ENCODE measurements at places on chromosomes 7 and 10.

GRCh38 chr7:21944616-21945453 lies 864 bp downstream of the CDCA7L start:
- DNase-seq: peak; percentile 5

- DNase-seq: no peak
These were observed 983 bp downstream of the FZD8 start for GRCh38 chr10:35640951-35641675.

DNA sequence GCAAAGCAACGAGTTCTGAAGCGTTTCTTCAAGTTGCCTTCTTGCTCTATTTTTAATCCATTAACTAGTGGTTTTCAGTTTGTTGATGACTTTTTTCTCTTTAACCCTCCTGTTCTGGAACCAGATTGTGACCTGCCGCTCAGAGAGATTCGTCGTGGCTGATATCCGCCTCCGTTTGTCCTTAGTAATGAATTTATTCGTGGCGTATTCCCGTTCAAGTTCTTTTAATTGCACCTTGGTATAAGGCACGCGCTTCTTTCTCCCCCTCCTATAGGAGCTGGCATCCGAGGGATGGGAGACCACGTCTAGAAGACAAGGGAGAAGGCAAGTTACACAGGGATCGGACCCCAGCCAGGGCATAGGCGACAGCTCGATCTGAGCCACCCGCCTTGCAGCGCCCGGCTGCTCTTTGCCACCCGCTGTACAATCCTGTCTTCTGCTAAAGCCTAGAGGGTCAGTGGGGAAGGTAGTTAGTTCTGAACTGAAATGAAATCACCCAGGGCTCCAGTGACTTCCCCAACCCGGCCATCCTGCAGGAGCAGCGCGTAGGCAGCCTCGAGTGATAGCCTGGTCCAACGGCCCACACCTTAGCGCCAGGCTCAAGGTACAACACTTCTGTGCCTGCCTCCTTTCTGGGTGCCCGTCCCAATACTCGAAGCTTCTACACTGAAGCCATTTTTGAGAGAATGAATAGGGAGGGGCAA lies 1.6 kb downstream of the HOXA13 start:
- no peak for DNase-seq

GRCh38 chr10:61071580-61071979 lies 127.6 kb upstream of the RHOBTB1 start:
- no peak for DNase-seq

GRCh38 chr7:27802999-27803398 lies 63.0 kb downstream of the TAX1BP1 start:
- DNase-seq: no peak

- DNase-seq: no peak
These were observed 22.8 kb upstream of the PDZD8 start for GRCh38 chr10:117398029-117398428.

GRCh38 chr10:128528167-128528566 lies 401.9 kb upstream of the MKI67 start:
- DNase-seq: no peak

- DNase-seq: peak; percentile 50
These were observed 139.2 kb downstream of the ETV1 start for GRCh38 chr7:13850185-13850752.

- no peak for DNase-seq
These were observed 54.9 kb downstream of the FAM241B start for GRCh38 chr10:69684981-69685353.

- DNase-seq: no peak
These were observed 861.5 kb upstream of the ZWINT start for GRCh38 chr10:57222603-57223002.

- no peak for DNase-seq
These were observed 515.3 kb downstream of the AUTS2 start for GRCh38 chr7:70113536-70113935.

- no peak for DNase-seq
These were observed 22.3 kb upstream of the ARHGAP22 start for GRCh38 chr10:48626986-48627731.

GRCh38 chr7:8115547-8116402 lies 146.2 kb downstream of the ICA1 start:
- no peak for DNase-seq

GRCh38 chr10:15344876-15345285 lies 26.2 kb downstream of the FAM171A1 start:
- no peak for DNase-seq

GRCh38 chr10:44340557-44340956 lies 44.3 kb downstream of the CXCL12 start:
- no peak for DNase-seq

- no peak for DNase-seq
These were observed 162.2 kb upstream of the WDR11 start for GRCh38 chr10:120688928-120689327.

GRCh38 chr7:116021237-116021636 lies 9.3 kb downstream of the TFEC start:
- no peak for DNase-seq

DNA sequence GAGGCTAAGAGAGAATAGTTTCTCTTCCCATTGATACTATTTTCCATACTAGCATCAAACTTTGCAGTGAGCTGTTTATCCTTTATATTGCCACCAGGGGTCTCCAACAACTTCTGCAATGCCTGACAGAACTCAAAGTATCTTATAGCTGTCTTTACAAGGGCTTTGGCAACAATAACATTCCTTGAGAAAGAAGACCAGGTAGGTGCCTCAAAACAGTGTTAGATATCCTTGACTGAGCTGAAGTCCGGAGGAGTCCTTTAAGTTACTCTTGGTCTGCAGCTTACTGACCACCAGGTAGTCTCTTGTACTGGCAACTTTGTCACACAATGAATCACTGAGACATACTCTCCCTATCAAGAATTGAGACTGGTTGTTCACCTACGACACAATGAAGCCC lies 30.0 kb upstream of the TES start:
- no peak for DNase-seq

- DNase-seq: no peak
These were observed 237.4 kb upstream of the SEMA3D start for GRCh38 chr7:85424298-85424697.

DNA sequence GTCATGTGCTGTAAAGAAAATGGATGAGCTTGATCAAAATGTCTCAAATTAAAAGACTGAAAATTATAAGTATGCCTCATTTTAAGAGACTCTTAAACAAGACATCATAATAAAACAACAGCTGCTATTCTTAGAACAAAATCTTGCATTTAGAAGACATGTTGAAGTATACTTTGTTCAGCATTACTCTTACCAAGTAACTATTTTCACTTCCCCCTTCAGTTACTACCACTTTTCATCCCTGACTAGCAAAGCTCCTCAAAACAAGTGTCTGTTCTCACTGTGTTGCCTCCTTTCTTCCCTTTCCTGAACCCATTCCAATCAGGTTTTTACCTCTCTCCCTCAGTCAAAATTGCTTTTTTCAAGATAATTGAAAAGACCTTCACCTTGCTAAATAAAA lies 31.6 kb downstream of the ELAPOR2 start:
- no peak for DNase-seq

GRCh38 chr7:106639476-106640334 lies 21.3 kb downstream of the CCDC71L start:
- DNase-seq: no peak

GRCh38 chr7:150909200-150909995 lies 57.1 kb downstream of the AOC1 start:
- DNase-seq: peak; percentile 18

GRCh38 chr7:51031216-51031615 lies 248.5 kb upstream of the GRB10 start:
- DNase-seq: no peak

DNA sequence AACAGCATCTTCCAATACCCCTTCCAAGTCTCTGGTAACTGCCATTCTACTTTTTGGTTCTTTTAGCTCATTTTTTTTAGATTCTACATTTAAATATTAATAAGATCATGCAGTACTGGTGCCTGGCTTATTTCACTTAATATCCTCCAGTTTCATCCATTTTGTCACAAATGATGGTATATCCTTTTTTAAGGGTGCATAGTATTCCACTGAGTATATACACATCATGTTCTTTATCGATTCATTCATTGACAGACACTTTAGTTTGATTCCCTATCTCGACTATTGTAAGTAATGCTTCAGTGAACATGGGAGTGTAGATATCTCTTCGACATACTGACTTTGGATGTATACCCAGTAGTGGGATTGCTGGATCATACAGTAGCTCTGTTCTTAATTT lies 89.7 kb downstream of the CCDC3 start:
- DNase-seq: no peak

DNA sequence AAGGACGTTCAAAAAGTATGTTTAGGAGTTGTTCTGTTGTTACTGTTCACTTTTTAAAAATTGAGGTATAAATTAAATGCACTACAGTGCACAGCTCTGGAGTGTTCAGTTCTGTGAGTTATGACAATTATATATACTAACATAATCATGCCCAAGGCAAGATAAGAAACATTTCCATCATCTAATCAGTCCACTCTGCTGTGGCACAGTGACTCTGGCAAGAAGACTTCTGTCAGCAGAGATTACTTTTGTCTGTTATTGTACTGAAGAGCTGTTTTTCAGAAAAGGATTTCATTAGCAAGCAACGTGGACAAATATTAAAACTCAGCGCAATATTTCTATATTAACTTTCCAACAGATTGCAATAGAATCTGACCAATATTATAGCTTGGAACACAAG lies 32.0 kb downstream of the ICA1 start:
- no peak for DNase-seq

- DNase-seq: no peak
These were observed 493.1 kb downstream of the REEP3 start for GRCh38 chr10:64014281-64014680.

DNA sequence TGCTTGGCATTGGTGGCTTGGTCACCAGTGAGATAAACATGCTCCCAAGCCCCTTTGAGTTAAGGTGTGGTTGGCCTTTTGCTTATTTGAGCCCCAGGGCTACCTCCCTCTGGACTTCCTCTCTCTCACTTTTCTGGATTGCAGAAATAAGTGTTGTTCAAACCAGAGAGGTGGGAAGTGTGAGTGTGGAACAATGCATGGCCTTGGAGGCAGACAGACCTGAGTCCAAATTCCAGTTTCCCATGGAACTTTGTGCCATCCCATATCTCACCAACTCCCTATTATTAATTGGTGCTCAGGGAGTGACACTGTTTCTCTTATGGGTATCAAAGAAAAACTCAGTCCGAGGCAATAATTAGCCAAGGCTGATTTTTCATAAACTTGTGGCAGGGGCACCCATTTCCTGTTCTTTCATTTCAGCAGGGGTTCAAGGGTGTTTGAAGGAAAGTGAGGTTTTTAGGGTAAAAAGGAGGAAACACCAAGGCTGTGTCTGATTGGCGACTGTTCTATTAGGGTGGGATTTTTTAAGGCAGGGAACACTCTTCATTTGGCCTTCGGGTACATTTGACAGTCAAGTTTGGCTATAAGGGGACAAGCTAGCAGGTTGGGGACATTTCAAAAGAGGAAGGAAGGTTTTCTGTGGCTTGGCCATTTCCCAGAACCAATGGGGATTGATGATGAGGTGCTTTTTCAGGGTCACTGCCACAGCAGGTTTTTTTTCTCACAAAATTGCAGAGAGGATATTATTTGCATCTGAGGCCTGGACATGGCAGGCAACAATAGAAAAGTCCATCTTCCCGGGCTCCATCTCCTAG lies 148.8 kb upstream of the NPY start:
- no peak for DNase-seq

- DNase-seq: no peak
These were observed 39.8 kb downstream of the ZEB1 start for GRCh38 chr10:31358688-31359330.

GRCh38 chr7:89563597-89563996 lies 590.7 kb upstream of the STEAP1 start:
- DNase-seq: no peak

- peak; percentile 61 for DNase-seq
These were observed at the start of gene MYO1G for GRCh38 chr7:44978511-44979366. Gene MYO1G (minus strand): TSS chr7:44979015. CDS start chr7:44978961, 54 bp downstream.

GRCh38 chr10:70558871-70559810 lies 43.4 kb downstream of the PRF1 start:
- DNase-seq: peak; percentile 64

DNA sequence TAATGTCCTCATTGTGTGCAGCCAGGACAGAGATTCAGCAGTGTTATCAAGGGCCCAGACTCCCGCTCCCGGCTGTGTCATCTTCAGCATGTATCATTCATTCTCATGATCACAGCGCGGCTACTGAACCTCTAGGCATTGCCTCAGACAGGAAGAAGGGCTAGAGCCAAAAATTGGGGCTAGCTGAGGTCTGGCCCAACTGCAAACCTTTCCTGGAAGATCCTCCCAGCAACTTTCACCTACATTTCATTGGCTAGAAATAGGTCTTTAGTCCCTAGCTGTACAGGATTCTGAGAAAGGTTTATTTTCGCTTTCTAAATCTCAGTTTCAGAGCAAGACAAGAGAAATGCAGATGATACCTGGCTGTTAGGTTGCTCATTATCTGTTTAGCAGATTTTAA lies 81.9 kb downstream of the CREM start:
- DNase-seq: no peak

- DNase-seq: no peak
These were observed 37.4 kb upstream of the YAE1 start for GRCh38 chr7:39528849-39529248.

DNA sequence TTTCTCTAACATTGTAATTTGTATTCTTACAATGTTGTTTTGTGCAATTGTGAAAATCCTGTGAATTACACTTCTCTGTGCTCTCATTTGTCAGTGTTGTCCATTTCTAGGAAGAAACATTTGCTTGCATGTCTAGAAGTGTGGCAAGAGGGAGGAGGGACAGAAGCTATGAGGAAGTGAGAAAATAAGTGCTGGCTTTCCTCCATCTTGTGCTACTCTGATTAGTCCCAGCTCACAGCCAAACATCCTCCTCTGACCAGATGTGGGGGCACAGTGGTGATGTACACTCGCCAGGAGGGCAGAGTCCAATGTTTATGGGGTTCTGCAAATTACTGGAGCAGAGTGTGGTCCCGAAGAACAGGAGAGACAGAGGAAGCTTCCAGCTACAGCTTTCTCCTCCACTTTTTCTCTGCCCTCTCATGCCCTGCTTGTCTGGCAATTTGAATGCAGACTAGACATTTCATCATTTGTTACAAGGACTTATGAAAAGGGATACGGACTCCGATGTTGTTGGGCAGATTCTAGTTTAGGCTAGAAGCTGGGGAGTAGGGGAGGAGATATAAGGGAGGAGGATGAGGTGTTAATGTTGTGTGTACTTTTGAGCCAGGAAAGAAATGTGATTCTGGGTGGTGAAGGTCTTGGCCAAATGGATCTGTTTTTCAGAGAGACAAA lies 131.0 kb upstream of the C1GALT1 start:
- no peak for DNase-seq

DNA sequence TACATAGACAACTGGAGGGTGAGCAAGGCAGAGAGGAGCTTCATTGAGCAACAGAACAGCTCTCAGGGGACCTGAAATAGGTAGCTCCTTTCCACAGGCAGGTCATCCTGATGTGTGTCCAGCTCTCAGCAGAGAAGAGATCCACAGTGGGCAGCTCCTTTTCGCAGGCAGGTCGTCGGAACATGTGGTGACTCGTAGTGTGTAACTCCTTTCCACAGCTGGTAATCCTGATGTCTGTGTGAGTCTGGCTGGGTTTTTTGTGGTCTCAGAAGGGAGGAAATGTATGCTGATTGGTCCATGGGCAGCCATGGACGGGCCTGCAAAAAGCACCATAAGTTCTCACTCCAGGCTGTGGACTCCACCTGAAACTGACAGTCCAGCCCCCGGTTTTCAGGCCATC lies 24.4 kb upstream of the TES start:
- no peak for DNase-seq
